Suprapubic skin (tissue), 4 donors: ENCODE measurements at places on chromosomes 6 and 20. TPM values are rescaled to one million over a fixed set of nuclear protein-coding genes. Genes with fewer than 3 reads are reported as not detected.

GRCh38 chr6:116387374-116387773 is 16.6 kb downstream of the DSE start:
- H3K36me3 ChIP-seq, result no peaks in the 10 kb centered on the region
- peak overlapping the region; percentile 18 for H3K27ac ChIP-seq
- no peak overlapping the region for H3K4me3 ChIP-seq
- DNase-seq, result no peak
- H3K27me3 ChIP-seq, result no peaks in the 10 kb centered on the region

DNA sequence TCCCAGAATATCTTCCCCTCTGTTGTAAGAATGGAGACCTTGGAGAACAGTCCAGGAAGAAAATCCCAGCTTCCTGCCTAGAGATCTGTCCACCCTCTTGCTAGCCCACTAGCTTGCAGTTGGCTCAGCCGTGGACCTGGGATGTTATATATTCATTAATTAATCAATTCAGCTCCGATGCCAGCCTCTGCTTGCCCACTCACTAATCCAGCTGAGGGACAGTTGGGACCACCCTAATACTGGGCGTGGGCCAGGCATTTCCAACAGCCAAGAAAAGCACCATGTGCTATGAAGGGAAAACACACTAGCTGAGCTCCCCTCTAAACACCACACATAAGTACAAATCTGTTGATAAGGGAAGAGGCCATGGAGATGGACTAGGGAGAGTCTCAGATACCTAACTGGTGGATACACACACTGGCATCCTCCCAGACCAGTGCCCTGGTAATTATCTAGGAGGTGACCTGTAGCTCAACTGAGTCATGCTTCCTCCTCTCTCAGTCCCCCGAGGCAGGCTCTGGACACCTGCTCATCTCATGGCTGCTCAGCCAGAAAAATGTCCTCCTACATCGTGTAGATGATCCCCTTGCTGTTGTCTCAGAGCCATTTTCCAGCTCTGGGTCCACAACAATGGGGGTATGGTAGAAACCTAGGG is 78.9 kb downstream of the ANKRD60 start:
- no peaks in the 10 kb centered on the region for H3K36me3 ChIP-seq
- H3K4me3 ChIP-seq, result no peak overlapping the region
- DNase-seq, result no peak
- H3K27me3 ChIP-seq, result peaks cover 31% of the 10 kb centered on the region

RAMACL gene
- total RNA-seq, result 1.1 TPM

KHDC1L gene
- not detected for total RNA-seq

DNA sequence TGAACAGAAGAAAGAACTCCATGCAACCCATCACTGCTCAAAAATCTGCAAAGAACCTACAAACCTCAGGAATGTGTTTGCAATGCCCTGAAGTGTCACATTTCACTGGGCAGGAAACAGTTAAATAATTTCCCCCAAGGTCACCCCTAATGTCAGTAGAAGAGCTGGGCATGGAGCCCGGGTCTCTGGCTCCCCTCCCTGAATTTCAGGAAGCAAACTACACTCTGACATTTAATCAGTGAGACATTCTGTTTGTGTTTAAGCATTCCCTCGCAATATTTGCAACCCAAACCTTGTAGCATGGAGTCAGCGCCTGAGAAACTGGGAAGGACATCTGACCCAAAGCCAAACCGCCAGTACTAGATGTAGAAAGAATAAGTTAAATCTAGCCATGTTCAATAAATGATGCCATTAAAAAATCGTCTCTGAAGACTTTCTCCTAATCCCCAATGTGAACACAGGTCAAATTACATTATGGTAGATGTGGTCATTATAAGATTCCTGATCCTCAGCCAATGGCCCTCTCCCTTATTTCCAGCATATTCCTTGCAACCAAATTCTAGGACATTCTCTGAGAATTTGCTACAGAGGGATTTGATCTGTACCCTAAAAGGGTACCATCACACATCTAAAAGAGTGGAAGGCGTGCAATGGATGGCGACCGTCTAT is 91.2 kb upstream of the ADTRP start:
- H3K4me3 ChIP-seq, result no peak overlapping the region
- peaks cover 5% of the 10 kb centered on the region for H3K4me1 ChIP-seq
- DNase-seq, result no peak
- no peaks in the 10 kb centered on the region for H3K27me3 ChIP-seq

IL17F gene
- not detected for total RNA-seq

C6orf163 gene
- 10.1 TPM for total RNA-seq

DNA sequence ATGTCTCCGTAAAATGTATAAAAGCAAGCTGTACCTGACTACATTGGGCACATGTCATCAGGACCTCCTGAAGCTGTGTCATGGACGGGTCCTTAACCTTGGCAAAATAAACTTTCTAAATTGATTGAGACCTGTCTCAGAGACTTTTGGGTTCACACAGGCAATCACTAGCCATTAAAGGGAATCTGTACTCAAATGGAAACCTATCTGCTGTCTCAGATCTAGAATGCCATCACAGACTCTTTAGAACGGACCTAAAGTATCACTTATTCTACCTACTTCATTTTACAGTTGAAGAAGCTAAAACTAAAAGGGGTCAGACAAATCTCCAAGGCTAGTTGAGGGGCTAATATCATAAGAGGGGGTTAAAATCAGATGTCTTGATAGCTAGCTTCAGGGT is 11.1 kb downstream of the SAMD3 start:
- no peak overlapping the region for H3K4me3 ChIP-seq
- no peak for DNase-seq
- no peaks in the 10 kb centered on the region for H3K27me3 ChIP-seq
- no peak overlapping the region for H3K27ac ChIP-seq
